T follicular helper cell (primary cell): ENCODE measurements at places on chromosomes 4 and X.

- peak; percentile 74 for DNase-seq
Measured at GRCh38 chr4:153127760-153128494, 76.3 kb upstream of the TRIM2 start.

- no peak for DNase-seq
Measured at GRCh38 chr4:8522160-8523120, 57.8 kb upstream of the GPR78 start.

DNA sequence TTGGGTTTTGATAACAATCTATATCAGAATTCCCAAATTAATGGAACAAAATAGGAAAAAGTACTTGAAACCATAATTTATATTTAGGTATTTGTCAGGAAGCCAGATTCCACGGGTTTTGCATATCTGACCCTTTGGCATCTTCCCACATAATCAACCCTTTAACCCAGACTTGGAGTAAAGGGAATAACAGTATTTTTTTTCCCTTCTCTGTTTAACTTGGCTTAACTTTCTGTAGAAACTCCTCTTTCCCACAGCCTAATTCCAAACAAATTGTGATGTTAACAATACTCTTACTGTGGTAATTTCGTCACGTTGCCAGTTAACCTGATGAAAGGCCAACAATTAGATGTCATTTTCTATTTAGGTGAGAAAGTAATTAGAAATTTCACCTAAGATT is 49.4 kb upstream of the GUCY1A1 start:
- DNase-seq = no peak

GRCh38 chr4:179441596-179441995 is 1999.4 kb upstream of the AGA start:
- no peak for DNase-seq

DNA sequence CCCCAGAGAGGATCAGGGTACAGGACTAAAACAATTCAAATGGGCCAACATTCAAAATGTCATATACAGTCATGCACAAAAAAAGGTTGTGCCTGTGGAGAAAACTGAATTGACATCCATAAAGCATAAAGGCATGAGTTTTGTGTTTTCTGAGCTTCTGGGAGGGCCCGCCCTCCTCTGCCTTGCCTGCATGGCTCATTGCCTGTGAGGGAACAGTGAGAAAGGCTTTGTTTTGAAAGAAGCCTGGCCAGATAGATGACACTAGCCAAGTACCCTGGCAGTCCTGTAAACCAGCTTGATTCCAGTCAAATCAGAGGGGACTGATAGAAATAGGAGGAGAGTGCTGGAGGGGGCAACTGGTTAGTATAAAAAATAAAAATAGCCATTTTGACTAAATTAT is 194.3 kb downstream of the KIT start:
- DNase-seq = no peak

DNA sequence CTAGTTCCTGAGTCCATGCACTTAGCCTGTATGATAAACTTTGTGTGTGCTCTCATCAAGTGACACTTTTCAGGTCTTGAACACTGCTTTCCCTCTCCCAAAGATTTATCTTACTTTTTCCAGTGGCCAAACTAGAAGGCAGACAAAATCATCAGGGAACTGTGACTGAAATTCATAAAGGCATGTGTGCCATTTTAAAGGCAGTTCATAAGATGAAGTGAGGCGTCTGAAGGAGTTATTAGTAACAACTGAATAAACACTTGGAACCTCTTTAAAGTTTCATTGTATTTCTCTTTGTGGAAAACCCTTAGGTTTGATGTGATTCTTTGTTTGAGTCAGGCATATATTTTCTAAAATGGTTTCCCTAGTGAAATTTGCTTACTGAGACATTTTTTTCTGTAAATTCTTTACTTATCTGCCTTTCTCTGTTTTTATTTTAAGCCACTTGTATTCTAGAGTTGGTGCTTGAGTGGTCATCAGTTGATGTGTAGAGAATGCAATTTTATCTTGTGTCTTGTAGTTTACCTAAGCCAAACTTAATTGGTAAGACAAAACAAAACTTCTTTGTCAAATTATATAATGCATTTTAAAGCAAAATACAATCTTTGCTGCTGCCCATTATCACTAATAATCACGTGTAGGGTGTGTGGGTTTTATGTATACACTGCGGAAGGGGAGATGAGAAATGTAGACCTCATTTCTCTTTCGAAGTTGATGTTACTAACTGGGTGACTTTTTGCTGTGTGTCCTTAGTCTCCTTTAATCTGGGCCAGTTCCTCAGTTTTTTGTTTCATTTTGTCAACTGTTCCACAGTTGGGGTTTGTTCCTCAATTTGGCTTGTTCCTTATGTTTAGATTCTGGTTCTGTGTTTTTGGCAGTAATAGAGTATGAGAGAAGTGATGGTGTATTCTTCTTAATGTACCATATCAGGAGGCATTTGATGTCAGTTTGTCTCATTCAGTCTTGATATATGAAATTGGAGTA is 56.8 kb downstream of the RBPJ start:
- no peak for DNase-seq

DNA sequence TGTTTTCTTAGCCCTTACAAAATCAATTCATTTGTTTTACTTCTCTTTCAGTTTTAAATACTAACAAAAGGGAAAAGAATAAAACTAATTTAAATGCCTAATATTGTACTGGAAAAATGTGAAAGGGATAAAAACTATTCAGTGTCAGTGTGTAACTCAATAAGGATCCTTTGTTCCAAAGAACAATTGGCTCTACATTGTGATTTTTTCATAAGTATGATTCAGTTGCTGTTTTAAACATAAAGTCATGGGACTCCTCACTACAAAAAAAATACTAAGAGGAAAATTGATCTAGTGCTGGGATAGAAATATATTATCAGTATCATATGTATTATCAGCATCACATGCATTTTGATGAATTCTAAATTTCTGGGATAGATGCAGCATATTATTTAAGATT is 199.4 kb upstream of the TRAM1L1 start:
- no peak for DNase-seq

DNA sequence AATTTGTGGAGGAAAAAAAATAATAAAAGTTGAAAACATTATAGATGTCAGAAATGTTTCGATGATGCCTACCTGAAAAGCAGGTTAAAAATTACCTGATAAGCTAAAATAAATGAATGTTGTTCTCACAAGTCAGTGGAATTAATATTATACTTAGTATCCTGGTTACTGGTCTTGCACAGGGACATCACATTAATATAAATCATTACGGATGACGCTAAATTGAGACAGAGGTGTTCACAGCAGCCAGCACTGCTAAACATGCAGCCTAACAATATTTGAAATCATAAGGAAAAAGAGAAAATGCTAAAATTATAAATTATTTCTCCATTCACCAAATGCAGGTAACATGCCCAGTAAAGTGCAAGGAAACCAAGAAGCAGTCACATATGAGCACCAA is 1130.0 kb downstream of the STPG2 start:
- DNase-seq = no peak

- DNase-seq = no peak
Measured at GRCh38 chrX:122517786-122518185, 666.3 kb upstream of the GRIA3 start.

GRCh38 chr4:23902222-23902804 is 12.5 kb upstream of the PPARGC1A start:
- no peak for DNase-seq

- DNase-seq = no peak
Measured at GRCh38 chr4:164192844-164193243, 561.1 kb upstream of the SMIM31 start.

- no peak for DNase-seq
Measured at GRCh38 chrX:136344320-136344719, 43.6 kb downstream of the ADGRG4 start.

- no peak for DNase-seq
Measured at GRCh38 chr4:10403633-10404445, 53.4 kb downstream of the ZNF518B start.

- no peak for DNase-seq
Measured at GRCh38 chr4:4782969-4783368, 76.5 kb upstream of the MSX1 start.

GRCh38 chrX:39519566-39520301 is 578.0 kb downstream of the BCOR start:
- DNase-seq = no peak

DNA sequence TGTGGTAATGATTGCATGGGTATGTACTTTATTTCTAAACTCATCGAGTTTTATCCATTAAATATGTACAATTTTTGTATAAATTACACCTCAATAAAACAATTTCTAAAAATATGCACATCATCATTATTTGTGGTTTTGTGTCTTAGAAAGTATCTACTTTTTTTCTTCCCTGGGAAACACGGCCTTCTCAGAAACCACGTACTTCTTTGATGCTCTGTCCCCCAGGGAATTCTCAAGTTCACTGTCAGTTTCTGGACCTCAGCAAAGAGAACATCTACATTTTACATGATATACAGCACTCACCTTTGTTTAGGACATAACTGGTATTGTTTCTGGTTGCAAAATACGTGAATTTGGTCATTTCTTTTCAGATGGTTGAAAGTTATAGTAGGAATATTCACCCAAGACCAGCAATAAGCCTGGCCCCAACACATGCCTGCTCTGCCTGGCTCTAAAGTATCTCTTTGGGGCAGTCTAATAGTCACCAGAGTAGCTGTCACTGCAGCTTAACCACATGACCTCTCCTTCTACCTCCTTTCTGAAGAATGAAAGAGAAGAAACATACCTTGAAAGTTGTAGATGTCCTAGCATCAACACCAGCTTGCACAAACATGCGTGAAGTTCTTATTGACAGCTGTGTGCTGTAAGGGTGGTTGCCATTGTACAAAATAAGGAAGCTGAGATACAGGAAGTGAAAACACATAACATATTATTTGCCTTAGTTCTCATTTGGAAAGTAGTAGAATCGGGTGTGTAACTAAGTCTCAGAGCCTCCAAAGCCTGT is 48.4 kb upstream of the SPANXN4 start:
- DNase-seq = no peak

DNA sequence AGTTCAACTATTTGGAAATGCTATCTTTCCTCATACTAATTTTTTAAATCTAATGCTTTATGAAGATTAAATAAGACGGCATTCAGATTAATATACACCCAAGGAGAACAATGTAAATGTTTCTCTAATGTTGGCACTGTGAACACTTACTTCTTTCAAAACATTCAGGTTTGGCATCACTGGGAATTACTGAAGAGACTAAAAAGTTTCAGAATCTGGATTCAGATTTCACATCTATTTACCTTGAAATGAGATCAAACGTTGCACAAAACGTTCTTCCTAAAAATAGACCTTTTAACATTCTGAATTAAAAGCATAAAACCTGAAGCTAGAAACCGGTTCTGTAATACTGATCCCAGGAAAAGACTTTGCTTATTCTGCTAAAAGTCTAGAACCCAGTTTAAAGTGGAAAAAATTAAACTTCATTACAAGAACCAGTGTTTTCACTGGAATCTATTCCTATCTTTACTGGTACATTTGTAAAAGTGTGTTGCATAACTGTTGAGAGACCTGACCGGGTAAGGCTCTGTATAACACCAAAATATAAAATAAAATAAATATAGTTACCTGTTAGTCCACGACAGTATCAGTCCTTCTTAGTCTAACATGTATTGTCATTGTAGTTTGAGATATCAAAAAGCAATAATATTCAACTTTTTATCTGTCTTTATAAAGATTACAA is 117.4 kb upstream of the MAP9 start:
- DNase-seq = no peak

DNA sequence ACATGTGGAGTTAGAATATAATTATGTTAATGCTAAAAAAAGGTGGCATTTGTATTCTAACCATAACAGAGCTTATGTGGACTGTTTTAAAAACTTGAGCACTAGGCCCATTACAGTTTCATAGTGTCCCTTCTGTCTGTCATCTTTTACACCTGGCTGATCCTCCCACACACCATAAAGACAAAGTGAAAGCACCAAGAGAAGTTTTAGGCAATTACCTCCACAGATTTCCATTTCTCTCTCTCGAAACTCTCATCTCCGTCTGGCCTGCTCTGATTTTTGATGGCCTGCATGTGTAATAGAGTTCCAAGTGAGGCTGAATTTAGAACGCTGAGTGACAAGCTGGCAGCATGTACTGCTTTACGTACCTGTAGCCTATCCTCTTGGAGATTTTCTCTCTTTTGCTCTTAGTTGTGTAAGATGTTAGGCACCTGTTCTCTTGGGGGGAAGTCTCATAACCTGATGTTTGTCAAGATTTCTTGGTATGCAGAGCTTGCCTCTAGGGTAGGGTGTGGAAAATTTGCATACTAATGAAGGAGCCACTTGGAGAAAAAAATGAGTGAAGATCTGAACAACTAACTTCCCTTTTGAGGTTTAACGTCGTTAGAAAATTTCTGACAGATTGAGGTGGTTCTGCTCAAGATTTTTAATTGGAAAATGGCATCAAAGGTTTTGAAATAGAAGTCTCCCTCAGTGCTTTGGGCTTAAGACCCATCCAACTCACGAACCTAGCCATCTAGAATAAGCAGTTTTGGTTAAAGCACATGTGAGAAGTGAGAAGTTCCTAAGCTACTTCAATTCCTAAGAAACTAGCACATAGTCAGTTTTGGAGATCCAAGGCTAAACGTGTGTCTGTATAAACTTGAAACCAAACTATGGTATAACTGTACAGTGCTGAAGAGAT is 57.6 kb upstream of the RAP1GDS1 start:
- DNase-seq = no peak

GRCh38 chr4:124936427-124936826 is 223.9 kb upstream of the ANKRD50 start:
- no peak for DNase-seq
